ENCODE measurements at places on chromosomes 11 and 22.

DNA sequence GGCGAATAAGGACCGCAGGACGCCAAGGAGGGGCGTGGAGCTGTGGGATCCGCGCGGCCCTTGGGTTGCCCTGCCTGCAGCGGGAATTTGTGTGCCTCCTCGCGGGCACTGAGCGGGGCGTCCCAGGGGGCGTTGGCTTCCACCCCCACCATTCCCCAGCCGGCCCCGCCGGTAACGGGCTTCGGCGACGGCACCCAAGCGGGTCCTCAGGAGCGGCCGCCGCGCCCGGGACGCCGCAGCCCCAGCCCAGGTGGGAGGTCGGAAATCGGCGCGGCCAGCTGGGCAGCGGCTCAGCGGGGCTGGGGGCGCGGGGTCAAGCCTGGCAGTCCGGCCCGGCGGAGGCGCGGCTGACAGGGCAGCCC lies 320 bp downstream of the CLTCL1 start:
- no peak for DNase-seq

DNA sequence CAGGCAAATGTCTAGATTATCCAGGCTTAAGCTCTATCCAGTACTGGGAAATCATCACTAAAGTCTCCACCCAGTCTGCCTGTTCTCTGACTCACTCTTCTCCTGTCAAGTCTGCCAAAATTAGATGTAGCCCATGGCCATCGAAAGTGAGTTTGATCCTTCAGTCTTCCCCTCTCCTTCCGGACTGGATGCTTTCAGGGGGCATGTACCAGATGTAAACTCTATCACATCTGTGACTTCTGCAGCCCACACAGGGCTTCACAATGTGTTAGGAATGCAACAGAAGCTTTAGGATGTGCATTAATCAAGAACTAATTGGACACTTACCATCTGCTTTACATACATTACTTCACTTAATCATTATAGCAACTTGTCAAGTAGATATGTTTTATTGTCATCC lies 12.3 kb downstream of the ME3 start:
- no peak for DNase-seq

GRCh38 chr22:32536352-32536751 lies 61.7 kb downstream of the FBXO7 start:
- DNase-seq, result no peak

- no peak for DNase-seq
Observed at GRCh38 chr11:93116641-93117441, 81.0 kb downstream of the SLC36A4 start.

GRCh38 chr11:126978911-126979310 lies 21.7 kb downstream of the KIRREL3 start:
- DNase-seq, result no peak

GRCh38 chr11:86715611-86716010 lies 43.2 kb upstream of the ME3 start:
- no peak for DNase-seq

DNA sequence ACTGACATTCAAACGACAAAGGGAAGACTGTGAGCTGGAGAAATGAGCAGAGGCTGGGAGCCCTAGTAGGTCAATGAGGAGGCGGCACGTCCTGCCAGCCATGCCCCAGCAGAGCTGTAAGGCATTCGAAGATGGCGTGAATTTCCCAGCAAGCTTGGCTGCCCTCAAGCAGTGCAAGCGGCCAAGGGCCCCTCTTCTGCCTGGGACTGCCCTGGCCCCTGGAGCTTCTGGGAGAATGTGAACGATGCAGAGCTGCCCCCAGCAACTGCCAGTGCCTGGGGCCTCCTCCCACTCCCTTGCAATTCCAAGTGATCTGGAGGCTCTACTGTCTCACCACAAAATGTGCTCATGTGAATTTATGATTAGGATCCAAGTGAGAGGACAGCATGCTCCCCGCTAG lies 4.3 kb downstream of the PPM1F start:
- no peak for DNase-seq

- DNase-seq, result no peak
Observed at GRCh38 chr22:44136112-44136511, 44.6 kb upstream of the PARVG start.

DNA sequence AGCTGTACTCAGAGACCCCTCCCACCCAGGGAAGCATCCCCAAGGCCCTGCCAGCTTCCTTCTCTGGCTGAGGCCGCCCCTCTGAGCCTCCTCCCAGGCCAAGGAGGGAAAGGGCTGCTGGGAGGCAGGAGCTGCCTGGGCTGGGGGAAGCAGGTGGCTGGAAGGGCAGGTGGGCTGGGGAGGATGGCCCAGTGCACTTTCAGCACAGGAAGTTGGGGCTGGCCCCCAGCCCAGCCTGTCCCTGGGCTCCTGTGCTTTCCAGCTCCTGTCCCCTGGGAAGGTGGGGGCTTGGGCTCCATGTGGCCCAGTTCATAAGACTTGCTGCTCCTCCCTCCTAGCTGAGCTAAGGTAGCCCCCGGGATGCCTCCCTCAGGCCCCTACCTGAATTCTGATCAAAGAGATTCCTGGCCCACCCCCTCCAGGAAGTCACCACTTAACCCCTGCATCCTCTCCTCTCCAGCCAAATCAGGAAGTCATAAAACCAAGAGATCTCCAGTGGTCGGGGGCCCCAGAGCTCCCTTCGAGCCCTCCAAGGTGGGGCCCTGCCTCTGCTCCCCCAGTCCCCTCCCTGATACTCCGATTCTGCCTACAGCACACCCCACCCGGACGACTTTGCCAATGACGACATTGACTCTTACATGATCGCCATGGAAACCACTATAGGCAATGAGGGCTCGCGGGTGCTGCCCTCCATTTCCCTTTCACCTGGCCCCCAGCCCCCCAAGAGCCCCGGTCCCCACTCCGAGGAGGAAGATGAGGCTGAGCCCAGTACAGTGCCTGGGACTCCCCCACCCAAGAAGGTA lies 4.9 kb downstream of the PPP1CA start:
- no peak for DNase-seq

- DNase-seq, result peak; percentile 71
Observed at GRCh38 chr11:63906585-63906984, 10.4 kb downstream of the RCOR2 start.

GRCh38 chr22:30479981-30480380 lies 8.2 kb upstream of the SEC14L3 start:
- DNase-seq, result no peak

- no peak for DNase-seq
Observed at GRCh38 chr22:44385781-44386180, 73.0 kb upstream of the SHISAL1 start.

GRCh38 chr11:118910309-118911112 lies 15.2 kb downstream of the BCL9L start:
- peak; percentile 79 for DNase-seq

DNA sequence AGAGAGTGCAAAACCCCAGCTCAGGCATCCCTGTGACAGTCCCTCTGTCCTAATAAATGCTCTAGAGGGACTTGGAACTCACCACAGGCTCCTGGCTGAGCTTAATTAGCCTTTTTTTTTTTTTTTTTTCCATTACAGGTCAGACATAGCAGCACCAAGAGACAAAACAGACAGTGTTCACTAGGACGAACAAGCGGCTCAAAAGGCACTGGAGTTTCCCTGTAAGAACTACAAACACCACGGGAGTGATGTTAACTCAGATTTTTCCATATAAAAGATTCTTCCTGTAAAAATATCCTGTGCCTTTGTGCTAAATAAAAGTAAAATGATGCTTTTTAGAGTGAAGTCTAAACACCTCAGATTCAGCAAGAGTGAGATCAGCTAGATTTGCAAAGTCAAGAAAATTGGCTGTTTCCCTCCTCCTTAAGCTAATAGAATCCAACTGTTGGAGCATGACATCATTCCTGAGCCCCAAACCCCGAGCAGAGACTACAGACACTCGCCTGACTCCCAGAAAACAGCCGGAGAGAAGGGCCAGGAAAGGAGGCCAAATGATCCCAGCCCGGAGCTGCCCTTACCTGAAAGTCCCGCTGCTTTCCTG lies 101.0 kb upstream of the AKIP1 start:
- DNase-seq, result no peak

GRCh38 chr11:119357074-119357473 lies 10.6 kb upstream of the MFRP start:
- DNase-seq, result no peak

GRCh38 chr11:71485466-71485865 lies 32.5 kb downstream of the NADSYN1 start:
- DNase-seq, result no peak

GRCh38 chr11:1084561-1085439 lies 10.1 kb downstream of the MUC2 start:
- no peak for DNase-seq

DNA sequence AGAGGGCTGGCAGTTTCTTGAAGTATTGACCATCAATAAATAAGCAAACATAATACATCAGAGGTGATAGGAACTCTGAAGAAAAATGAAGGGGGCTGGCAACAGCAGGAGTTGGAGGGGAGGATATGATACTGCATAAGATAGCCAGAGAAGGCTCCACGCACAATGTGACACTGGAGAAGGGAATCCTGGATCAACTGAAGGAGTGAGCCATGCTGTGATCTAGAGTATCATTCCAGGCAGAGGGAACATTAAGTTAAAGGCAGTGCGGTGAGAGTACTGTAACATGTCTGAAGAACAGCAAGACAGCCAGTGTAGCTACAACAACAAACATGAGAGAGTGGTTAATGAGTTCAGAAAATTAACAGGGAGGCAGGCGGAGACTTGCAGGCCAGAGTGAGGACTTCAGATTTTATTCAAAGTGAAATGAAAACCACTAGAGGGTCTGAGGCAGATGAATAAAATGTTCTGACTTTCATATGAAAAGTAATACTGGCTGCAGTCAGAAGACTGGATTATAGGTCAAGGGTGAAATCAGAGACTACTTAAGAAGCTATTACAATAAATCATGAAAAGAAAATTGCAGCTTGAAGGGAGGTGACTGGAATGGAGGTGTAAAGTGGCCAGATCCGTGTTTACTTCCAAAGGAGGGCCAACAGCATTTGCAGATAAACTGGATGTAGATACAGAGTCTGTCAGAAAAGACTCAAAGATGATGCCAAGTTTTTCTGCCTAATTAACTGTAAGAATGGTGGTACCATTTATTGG lies 49.4 kb downstream of the RRAS2 start:
- no peak for DNase-seq

DNA sequence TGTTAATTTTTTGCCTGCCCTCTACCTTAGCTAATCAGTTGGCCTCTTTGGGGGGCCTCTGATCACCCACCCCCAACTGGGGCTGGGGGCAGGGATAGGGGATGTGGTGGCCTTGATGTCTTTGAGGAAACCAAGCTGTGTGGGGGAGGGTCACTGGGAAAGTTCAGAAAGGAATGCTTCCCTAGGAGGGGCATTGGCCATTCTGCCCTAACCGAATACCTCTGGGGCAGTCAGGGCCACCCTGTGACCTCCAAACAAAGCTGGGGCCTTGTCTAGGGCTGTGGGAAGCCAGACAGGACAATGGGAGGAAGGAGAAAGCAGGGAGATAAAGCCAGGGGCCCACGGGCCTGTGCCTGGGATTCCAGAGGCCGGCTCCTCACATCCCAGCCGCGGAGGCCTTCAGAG lies 97.5 kb downstream of the TSPAN18 start:
- no peak for DNase-seq

DNA sequence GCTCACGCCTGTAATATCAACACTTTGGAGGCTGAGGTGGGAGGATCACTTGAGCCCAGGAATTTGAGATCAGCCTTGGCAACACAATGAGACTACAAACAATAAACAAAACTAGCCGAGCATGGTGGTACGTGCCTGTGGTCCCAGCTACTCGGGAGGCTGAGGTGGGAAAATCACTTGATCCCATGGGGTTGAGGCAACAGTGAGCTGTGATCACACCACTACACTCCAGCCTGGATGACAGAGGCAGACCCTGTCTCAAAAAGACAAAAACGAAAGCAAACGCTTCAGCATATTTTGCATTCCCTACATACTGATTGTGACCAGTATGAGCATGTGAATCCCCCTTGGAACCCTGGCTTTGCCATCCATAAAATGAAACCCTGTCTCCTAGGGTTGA lies 33.9 kb upstream of the MN1 start:
- no peak for DNase-seq

- no peak for DNase-seq
Observed at GRCh38 chr11:131829725-131830124, 459.3 kb downstream of the NTM start.

DNA sequence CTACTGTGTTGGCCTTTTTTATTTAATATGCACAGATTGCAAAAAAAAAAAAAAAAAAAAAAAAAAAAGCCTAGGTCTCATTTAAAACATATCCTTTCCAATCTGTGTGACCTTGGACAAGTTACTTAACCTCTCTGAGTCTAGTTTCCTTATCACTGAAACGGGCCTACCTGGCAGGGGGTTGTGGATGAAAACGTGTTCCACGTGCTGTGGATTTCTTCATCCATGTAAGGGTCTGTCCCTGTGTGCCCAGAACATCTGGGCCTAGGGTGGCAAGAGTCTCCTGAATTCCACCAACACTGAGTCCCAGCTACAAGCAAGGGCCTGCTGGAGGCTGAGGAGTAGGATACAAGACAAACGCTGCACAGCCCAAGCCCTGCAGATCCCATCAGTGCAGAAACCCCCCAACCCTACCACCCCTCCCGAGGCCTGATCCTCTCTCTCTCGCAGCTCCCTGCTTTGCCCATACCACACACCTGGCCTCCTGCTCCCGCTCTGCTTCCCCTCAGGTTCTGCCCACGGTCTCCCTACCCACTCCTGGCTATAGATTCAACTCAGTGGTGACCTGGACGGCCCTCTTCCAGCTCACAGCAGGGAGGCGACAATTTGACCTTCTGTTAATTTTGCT lies 4.7 kb upstream of the GNAZ start:
- peak; percentile 46 for DNase-seq

GRCh38 chr11:1548221-1549070 lies 23.6 kb downstream of the DUSP8 start:
- no peak for DNase-seq

GRCh38 chr22:48350456-48350855 lies 1477.2 kb downstream of the BRD1 start:
- no peak for DNase-seq

DNA sequence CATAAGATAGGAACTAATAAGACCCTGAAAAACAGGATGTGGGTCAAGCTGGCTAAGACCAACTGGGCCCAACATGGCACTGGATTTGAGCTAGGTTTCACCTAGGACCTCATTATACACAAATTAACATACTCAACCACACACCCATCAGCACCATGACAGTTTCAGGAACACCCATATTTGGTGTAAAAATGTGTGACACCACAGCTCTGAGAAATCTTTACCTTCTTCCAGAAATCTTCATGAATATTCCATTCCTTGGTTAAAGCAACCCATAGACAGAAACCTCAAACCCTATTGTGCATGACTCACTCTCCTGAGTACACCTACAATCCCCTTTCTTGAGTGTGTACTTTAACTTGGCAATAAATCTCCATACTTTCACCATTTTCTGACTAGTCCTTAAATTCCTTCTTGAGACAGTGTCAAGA lies 378.8 kb downstream of the DYNC2H1 start:
- no peak for DNase-seq

GRCh38 chr22:43985532-43985931 lies 30.3 kb downstream of the SAMM50 start:
- no peak for DNase-seq
